ENCODE measurements at places on chromosomes 2 and 18. TPM values are rescaled to one million over a fixed set of nuclear protein-coding genes. Genes with fewer than 3 reads are reported as not detected.

Gene UNC50
- total RNA-seq: 51.8 TPM

Gene LOXHD1
- total RNA-seq: 0.80 TPM

Gene RUFY4
- 2.8 TPM for total RNA-seq

Gene ABCB11
- total RNA-seq: 18.4 TPM

Gene COMMD1
- 38.4 TPM for total RNA-seq

Gene CFAP53
- 0.80 TPM for total RNA-seq

Gene SOWAHC
- total RNA-seq: 18.4 TPM

Gene ARL6IP6
- 28.4 TPM for total RNA-seq

Gene LAMA1
- total RNA-seq: 10.2 TPM

Gene FAM117B
- total RNA-seq: 13.1 TPM

Gene SKOR2
- total RNA-seq: not detected

Gene RAB6C
- total RNA-seq: 1.6 TPM

Gene NFE2L2
- 124 TPM for total RNA-seq

Gene GLI2
- total RNA-seq: 1.0 TPM

- H3K4me1 ChIP-seq: no peaks in the 10 kb centered on the region
- no peaks in the 10 kb centered on the region for H3K36me3 ChIP-seq
- H3K27me3 ChIP-seq: no peaks in the 10 kb centered on the region
- DNase-seq: no peak
- H3K27ac ChIP-seq: peak overlapping the region; percentile 32
- no peak overlapping the region for H3K4me3 ChIP-seq
Observed at GRCh38 chr2:73730810-73731209, 6.3 kb downstream of the TPRKB start.

DNA sequence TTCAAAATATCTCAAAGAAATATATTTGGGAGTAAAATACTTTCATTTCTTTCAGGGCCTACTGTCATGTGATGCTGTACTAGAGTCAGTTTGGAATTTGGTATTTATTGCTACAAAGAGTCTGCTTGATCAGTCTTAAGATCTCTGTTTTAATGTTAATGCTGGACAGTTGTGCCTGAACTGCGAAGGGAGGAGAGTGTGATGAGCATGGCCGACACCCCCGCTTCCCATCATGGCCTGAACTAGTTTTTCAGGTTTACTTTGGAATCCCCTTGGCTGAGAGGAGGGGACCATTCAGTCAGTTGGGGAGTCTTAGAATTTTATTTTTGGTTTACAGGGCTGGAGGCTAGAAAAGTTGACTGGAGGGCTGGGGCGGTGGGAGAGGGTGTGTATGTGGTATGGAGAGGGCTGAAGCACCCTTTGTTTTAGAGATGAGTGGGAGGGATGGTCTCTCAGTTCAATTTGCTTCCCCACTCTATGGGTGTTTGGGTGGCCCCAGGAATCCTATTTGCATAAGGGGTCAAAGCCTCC lies 20.9 kb upstream of the TEX44 start:
- H3K27me3 ChIP-seq: no peaks in the 10 kb centered on the region
- H3K4me1 ChIP-seq: no peaks in the 10 kb centered on the region
- no peak overlapping the region for H3K4me3 ChIP-seq
- H3K36me3 ChIP-seq: no peaks in the 10 kb centered on the region

GRCh38 chr2:37812414-37812813 lies 112.7 kb upstream of the RMDN2 start:
- H3K4me1 ChIP-seq: no peaks in the 10 kb centered on the region
- H3K4me3 ChIP-seq: no peak overlapping the region
- H3K36me3 ChIP-seq: no peaks in the 10 kb centered on the region
- no peak overlapping the region for H3K27ac ChIP-seq

GRCh38 chr2:230828272-230828961 lies 36.3 kb upstream of the ITM2C start:
- H3K36me3 ChIP-seq: no peaks in the 10 kb centered on the region
- H3K27ac ChIP-seq: no peak overlapping the region
- peak overlapping the region; percentile 41 for H3K4me3 ChIP-seq
- no peak for DNase-seq
- H3K27me3 ChIP-seq: no peaks in the 10 kb centered on the region

DNA sequence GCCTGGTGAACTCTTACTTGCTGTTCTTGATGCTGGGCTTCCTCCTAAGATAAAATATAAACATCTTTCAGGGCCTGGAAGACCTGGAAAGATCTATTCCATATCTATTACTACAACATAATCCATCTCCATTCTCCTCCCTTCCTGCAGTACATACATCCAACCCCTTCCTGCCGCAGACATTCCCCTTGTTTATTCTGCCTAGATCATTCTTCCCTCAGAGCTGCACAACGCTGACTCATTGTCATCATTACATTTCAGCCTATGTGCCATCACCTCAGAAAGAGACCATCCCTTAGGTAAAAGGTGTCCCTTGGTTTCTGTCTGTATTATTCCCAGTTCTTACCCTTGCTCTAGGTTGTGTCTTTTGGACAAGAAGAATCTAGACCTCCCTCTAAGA lies 2.5 kb upstream of the CDH7 start:
- no peaks in the 10 kb centered on the region for H3K27me3 ChIP-seq
- no peaks in the 10 kb centered on the region for H3K36me3 ChIP-seq
- H3K4me3 ChIP-seq: no peak overlapping the region
- no peaks in the 10 kb centered on the region for H3K4me1 ChIP-seq
- DNase-seq: no peak

GRCh38 chr2:31987454-31988220 lies 23.2 kb downstream of the MEMO1 start:
- no peaks in the 10 kb centered on the region for H3K27me3 ChIP-seq
- no peak overlapping the region for H3K4me3 ChIP-seq
- no peaks in the 10 kb centered on the region for H3K4me1 ChIP-seq
- no peak for DNase-seq
- no peak overlapping the region for H3K27ac ChIP-seq

DNA sequence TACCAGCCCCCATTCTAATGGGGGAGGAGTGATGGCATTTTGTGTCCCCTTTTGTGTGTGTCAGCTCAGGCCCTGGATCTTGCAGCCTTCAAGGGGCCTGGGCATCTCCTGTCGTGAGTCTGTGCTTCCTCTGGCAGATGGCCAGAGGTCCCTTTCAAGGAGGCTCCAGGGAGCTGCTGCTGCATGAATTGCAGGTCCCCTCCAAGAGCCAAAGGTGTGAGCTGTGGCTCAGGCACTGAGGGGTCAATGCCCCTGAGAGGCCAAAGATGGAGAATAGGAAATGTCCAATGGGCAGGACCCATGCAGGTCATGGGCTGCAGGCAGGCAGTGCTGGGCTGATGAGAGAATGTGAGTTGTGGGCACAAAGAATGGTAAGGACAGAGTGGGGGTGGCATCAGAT lies 10.4 kb downstream of the MAB21L4 start:
- no peaks in the 10 kb centered on the region for H3K36me3 ChIP-seq
- no peak for DNase-seq
- H3K4me3 ChIP-seq: no peak overlapping the region
- H3K27ac ChIP-seq: no peak overlapping the region
- no peaks in the 10 kb centered on the region for H3K4me1 ChIP-seq
- H3K27me3 ChIP-seq: no peaks in the 10 kb centered on the region

DNA sequence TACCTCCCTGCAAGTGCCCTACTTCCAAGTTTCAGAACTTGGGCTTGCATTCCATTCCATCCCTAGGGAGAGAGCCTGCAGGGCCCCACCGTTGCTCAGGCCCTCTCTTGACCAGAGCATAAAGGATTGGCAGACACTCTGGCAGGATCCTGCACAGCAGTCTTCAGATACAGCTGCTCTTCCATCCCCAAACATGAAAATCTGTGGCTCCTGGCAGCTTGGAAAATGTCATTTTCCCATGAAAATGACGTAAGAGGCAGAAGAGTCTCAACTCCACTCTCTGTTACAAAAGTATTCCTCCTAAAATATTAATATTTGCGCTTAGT lies 162.6 kb downstream of the GFPT1 start:
- no peak overlapping the region for H3K4me3 ChIP-seq
- no peaks in the 10 kb centered on the region for H3K36me3 ChIP-seq
- no peaks in the 10 kb centered on the region for H3K4me1 ChIP-seq
- no peak for DNase-seq
- no peaks in the 10 kb centered on the region for H3K27me3 ChIP-seq
- no peak overlapping the region for H3K27ac ChIP-seq

DNA sequence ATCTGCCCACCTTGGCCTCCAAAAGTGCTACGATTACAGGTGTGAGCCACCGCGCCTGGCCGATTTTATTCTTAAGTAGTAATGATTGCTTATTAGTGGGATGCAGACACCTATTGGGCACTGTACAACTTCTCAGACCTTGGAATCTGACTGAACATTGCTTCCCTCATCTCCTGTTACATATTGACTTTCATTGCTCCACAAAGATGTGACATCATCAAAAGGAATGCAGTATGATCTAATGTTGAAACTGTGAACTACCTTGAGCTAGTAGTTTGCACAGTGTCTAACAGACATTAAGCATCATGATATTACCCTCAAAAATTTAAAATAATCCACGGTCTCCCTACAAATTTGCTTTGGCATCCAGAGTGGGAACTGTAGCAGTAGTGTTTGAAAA lies 109.8 kb upstream of the SIX2 start:
- H3K27ac ChIP-seq: no peak overlapping the region
- H3K27me3 ChIP-seq: no peaks in the 10 kb centered on the region
- H3K36me3 ChIP-seq: no peaks in the 10 kb centered on the region
- no peaks in the 10 kb centered on the region for H3K4me1 ChIP-seq
- H3K4me3 ChIP-seq: no peak overlapping the region

- no peaks in the 10 kb centered on the region for H3K36me3 ChIP-seq
- no peaks in the 10 kb centered on the region for H3K27me3 ChIP-seq
- H3K4me1 ChIP-seq: no peaks in the 10 kb centered on the region
- no peak overlapping the region for H3K27ac ChIP-seq
- no peak for DNase-seq
- H3K4me3 ChIP-seq: no peak overlapping the region
Observed at GRCh38 chr2:70468878-70469277, 84.7 kb downstream of the TGFA start.

DNA sequence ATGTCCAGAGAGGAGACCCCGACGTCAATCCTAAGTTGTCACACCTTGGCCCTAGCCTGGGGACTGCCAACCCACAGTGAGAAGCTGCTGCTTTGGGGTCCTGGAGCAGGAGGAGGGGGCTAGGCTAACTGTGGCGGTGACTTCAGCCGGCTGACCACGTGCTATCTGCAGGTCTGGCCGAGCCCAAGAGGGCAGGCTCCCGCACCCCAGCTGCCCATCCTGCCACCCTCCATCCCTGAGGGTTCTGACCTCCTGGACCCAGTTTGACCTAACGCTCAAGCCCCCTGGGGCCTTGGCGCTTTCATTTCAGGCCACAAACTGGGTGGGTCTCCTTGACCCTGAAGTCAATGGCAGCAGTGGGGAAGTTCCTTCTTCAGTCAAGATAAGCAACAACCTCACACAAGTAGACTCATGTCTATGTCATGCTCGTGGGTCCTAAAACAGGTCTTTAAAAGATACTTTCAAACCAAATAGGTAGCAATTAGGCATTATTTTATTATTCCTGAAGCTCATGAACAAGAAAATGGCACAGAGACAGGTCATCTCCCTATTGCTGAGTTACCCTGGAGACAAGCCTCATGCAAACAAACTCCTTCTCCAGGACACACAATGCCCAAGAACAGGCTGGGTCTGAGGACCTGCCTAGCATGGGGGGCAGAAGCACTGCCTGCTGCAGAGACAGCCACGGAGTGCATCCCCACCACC lies 2.3 kb downstream of the HES6 start:
- peaks cover 8% of the 10 kb centered on the region for H3K27me3 ChIP-seq
- DNase-seq: no peak
- peaks cover 9% of the 10 kb centered on the region for H3K4me1 ChIP-seq
- H3K27ac ChIP-seq: no peak overlapping the region
- H3K4me3 ChIP-seq: no peak overlapping the region

DNA sequence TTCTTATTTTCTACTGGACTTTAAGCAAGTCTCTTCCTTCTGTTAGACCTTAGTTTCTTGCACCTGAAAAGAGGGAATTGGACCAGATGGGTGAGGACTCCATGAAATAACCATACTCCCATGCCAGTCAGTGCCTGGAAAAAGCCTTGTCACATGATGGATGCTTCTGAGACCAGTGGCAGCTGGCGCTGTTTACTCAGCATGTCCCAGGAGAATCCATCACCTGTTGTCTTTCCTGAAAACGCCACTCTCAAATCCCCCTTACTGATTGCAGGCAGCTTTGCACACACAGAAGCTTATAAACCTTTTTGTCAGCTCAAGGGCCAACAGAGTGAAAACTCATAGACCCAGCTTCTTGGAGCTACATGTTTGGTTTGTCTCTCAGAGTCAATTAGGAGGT lies 117.6 kb downstream of the POLE4 start:
- H3K27me3 ChIP-seq: no peaks in the 10 kb centered on the region
- H3K36me3 ChIP-seq: no peaks in the 10 kb centered on the region
- H3K4me1 ChIP-seq: no peaks in the 10 kb centered on the region

- H3K27ac ChIP-seq: no peak overlapping the region
- no peak for DNase-seq
- no peaks in the 10 kb centered on the region for H3K36me3 ChIP-seq
- no peaks in the 10 kb centered on the region for H3K4me1 ChIP-seq
Observed at GRCh38 chr18:32867936-32868335, 95.1 kb upstream of the KLHL14 start.

DNA sequence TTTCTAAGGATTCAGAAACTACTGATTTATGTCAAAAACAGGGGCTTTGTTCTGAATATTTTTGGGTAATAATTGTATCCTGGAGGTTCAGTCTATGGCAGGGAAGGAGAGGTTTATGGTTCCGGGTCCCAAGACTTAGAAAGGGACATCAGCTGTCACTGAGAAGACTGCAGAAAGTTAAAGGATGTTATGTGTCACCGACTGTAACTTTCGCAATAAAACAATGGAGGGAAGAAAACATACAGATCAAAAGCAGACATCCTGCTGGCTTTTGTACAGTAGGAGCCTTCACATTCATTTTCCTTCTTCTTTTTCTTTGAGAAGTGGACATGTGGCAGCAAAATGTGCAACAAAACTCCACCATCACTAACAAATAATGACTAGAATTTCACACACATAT lies 900.7 kb upstream of the SOX11 start:
- H3K27ac ChIP-seq: no peak overlapping the region
- H3K27me3 ChIP-seq: no peaks in the 10 kb centered on the region
- H3K4me3 ChIP-seq: no peak overlapping the region
- DNase-seq: no peak
- no peaks in the 10 kb centered on the region for H3K4me1 ChIP-seq

DNA sequence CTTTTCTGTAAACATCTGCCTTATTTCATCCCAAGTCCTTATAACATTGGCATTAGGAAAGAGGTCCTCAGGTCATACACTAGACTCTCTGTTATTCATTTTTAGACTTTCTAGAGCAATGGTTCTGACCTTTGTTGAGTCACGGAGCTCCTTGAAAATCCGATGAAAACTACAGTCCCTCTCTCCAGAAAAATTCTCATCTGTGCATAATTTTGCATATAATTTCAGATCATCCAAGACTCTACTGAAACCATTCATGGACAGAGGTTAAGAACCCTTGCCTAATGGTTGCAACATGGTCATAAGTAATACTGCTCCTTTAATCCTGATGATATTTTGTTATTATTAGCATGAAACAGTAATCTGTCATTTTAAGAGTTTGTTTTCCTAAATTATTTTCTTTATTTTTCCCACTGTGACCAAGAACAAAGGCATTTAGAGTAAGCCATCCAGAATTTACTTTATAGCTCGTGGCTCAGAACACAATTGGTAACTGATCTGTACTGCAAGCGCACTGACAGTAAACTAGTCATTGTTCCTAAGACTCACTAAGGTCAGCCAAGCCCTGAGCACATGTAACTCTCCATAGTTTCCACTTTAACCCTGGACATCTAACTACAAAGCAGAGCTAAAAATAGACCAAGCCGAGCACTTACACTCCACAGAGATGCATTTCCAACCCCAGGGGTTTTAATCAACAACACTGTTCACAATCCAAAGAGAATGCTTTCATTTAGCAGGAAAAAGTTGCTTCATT lies 8.4 kb downstream of the MYOM1 start:
- DNase-seq: no peak
- H3K27me3 ChIP-seq: no peaks in the 10 kb centered on the region
- no peak overlapping the region for H3K27ac ChIP-seq
- H3K36me3 ChIP-seq: no peaks in the 10 kb centered on the region
- H3K4me1 ChIP-seq: no peaks in the 10 kb centered on the region
